ENCODE measurements at places on chromosomes 2 and 18.

- DNase-seq = peak; percentile 78
These were observed 153.2 kb upstream of the MYT1L start for GRCh38 chr2:2484301-2484700.

GRCh38 chr2:174607989-174608865 lies 10.6 kb upstream of the WIPF1 start:
- DNase-seq = no peak

- no peak for DNase-seq
These were observed 264.7 kb downstream of the MYCN start for GRCh38 chr2:16204886-16205620.

DNA sequence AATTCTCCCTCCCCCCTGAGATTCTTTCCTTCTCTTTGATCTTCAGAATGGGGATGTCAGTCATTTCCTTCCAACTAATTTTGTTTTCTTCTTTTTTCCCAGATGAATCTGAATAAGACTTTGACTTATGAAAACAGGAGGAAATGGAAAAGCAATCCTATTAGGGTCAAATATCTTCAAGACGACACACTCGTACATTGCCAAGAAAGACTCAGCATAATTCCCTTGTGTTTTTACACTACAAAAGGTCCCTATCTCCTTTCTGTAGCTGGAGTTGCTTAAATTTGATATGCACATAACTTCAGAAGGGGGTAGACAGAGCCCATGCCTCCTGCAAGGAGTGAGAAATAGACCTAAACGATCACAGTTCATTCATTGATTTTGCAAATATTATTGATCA lies 230.3 kb upstream of the RBBP8 start:
- DNase-seq = no peak

GRCh38 chr2:176468457-176469113 lies 199.3 kb downstream of the MTX2 start:
- no peak for DNase-seq

- DNase-seq = no peak
These were observed 39.2 kb downstream of the FECH start for GRCh38 chr18:57547260-57547659.

DNA sequence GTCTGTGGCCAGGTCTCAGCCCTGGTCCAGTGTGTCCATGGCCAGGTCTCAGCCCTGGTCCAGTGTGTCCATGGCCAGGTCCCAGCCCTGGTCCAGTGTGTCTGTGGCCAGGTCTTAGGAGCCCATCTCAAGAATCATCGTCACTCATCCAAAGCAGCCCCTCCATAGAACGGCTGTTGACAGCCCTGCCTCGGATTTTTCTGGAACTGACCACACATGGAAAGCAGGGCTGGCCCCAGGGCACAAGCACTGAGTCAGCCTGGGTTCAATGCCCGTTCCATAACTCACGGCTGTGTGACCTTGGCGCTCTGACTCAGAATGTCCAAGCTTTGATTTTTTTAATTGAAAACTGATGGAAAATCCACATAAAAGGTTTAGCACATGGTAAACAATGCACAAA lies 59.9 kb upstream of the SNTG2 start:
- DNase-seq = no peak

- DNase-seq = no peak
These were observed 23.9 kb downstream of the MEP1B start for GRCh38 chr18:32213693-32214092.

DNA sequence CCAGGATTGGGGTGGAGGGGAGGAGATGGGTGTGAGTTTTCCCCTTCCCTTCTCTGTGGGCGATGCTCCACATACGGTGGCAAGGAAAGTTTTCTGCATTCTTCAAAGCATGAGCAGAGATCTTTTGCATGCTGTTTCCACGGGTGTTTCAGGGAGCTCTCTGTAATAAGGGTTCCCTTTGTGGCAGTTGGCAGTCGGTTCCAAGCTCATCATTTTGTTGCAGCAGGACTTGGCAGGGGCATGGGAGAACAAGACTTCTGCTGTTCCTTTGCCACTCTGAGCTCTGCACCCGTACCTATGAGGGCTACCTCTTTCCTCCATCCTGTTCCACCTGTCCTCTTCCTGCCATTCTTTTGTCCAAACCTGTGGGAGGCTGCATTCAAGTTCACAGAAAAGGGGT lies 71.3 kb upstream of the SPRED2 start:
- DNase-seq = no peak

GRCh38 chr2:172480301-172481218 lies 53.2 kb downstream of the ITGA6 start:
- DNase-seq = no peak

GRCh38 chr2:56505885-56506284 lies 322.1 kb downstream of the CCDC85A start:
- DNase-seq = no peak

DNA sequence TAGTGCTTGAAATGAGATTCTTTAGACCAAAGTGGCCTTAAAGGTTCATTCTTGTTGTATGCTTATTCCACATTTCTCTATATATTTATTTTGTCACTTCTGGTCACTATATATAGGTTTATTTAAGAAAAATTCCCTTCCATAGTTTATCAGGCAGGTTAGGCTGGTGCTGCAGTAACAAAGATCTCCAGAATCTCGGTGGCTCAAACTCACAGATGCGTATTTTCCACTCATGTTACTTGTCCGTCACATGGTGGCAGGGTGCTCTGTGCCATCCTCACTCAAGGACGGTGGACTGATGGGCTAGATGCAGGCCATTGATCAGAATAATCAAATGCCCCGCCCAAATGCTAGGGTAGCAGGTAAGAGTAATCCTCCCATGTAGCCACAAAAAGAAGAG lies 19.8 kb downstream of the SPTBN1 start:
- no peak for DNase-seq

DNA sequence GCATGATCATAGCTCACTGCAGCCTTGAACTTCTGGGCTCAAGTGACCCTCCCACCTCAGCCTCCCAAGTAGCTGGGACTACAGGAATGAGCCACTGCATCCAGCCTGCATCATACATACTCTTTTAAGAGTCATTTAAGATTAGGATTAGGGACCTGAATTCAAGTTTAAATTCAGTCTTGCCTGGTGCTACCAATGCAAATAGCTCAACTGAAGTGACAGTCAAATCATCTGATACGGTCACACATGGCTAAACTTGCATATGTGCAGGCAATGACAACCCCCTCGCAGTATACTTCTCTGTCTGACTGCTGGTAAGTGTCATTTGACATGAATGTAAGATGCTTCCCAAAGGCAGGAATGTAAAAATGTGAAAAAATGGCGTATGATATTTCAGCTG lies 31.8 kb upstream of the TMEM131 start:
- no peak for DNase-seq

- peak; percentile 71 for DNase-seq
These were observed 192.2 kb downstream of the HDAC4 start for GRCh38 chr2:239208465-239209180.

- DNase-seq = no peak
These were observed 211.9 kb downstream of the RBM43 start for GRCh38 chr2:151049746-151050145.

DNA sequence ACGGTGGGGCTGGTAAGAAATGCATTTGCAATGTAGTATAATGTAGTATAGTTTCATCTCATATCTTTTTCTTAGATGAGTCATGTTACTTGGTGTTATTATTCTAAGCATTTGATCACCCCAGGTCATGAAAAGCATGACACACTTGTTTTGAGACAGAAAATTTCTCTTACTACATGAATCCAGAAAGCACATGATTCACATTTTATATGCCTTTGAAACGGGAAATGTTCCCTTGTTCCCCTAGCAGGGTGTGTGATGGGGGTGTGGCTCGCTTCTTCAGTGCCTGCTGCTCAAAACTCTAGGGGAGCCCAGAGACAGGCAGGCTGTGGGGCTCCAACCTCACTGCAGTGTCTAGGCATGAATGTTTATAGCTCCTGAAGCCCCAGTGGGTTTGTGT lies 116.0 kb upstream of the RAB27B start:
- DNase-seq = no peak

DNA sequence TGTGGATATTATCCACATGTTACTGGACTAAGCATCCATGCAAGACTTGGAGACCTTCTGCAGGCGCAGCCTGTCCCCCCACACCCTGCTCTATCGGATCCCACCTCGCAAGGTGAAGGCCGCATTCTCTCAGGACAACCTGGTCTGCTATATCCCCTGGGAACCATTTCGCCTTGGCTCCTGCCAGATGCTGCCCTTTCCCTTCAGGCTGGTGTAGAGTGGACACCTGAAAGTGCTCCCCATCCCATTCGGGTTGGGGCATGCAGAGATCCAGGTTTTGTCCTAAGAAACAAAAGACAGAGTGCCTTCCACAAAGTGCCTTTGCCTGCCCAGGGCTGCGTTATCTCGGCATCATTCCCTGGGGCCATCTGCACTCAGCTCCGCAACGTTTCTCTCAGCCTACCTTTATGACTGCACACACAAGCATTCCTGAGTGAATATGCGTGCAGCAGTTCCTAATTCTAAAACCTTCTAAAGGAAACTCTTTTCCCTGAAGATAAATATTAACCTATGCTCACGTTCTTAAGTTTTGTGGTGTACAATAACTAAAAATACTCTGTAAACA lies 20.5 kb downstream of the FHL2 start:
- DNase-seq = no peak

DNA sequence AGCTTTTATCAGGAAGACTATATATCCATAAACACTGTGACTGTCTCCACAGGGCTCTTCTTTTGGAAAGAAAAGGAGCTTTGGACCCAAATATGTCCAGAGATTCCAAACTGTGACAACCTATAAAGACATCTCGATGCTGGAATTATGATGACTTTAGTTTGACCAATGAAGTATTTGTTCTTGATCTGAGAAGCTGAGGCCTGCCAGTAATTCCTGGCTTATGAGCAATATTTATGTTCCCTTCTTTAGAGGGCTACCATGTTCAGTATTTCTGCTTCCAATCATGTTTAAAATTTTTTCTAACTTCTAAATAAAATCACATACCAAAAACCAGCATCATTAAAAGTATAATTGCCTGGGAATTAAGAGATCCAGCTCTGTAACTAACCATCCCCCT lies 41.1 kb downstream of the FEZ2 start:
- no peak for DNase-seq

DNA sequence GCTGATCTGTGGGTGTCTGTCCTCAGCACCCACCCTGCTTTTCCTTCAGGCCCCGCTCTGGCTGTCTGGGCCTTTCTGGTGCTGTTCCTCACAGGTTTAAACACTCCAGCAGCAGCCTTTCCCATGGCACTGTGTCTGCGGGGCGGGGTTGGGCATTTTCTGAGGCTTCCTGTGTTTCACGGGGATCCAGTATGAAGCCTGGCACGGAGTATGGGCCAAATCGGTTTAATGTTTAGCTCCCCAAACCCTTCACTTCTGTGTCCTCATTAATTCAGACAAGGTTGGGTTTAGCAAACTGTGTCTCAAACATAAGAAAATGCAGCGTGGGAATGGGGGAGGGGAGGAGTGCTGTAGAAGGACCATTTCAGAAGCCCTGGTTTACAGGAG lies 44.9 kb downstream of the HPCAL1 start:
- no peak for DNase-seq

- DNase-seq = no peak
These were observed 102.3 kb upstream of the ODC1 start for GRCh38 chr2:10550206-10551001.

- DNase-seq = no peak
These were observed 874.4 kb downstream of the SUCLG1 start for GRCh38 chr2:83584672-83585071.

DNA sequence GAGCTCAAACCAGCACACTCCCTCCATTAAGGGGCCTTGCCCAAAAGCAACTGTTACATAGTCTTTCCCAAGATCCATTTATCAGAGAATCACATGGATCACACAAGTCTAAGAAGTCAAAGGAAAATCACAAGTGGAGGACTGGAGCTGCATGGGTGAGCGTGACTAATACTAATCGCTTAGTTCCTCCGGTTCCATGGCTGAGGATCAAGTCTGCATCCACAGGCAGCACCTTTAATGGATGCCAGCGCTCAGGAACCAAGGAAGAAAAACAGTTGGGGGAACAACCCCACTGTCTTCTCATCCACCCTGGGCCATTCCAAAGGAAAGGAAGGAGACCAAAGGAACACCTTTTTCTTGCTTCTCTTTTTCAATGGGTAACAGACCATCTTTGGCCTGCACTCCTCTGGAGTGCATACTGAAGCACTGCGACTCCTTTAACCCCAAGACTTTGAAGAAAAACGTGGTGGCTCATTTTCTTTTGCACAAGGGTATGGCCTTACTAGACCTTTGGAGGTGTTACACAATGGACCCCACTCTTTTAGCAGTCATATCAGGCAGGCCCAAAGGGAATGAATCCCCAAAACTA lies 9.2 kb upstream of the WDR33 start:
- no peak for DNase-seq

DNA sequence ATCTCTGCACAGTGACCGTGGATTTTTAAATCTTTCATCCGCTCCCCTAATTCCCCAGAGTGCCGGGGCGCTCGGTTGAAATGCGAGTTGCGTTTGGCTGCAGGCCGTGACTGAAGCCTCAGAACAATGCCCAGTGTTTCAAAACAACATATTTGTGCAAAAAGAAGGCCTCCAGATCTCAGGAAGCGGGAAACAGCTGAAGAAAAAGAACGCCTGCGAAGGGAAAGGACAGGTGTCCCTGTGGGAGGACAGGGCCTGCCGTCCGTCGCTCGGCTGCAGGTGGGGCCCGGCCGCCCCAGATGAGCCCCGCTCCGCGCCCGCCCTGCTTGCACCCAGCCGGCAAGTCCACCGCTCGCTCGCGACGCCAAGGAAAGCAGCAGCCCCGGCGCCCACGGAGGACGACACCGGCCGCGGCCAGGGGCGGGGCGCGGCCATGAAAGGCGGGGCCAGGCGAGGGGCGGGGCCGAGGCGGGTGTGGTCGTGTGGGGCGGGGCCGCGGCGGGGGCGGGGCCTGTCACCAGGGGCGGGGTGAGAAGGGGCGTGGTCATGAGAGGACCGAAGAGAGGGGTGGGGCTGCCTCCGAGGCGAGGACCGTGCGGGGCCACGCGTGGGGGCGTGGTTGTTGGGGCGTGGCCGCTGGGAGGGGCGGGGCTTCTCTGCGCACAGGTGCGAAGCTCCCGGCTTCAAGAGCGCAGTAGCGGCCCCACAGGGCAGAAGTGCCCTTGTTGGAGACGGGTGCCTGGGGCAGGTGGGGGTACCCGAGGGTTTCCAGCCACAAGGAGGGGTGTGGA lies 17.6 kb upstream of the BOK start:
- DNase-seq = no peak

GRCh38 chr18:6992761-6993160 lies 124.8 kb downstream of the LAMA1 start:
- no peak for DNase-seq

DNA sequence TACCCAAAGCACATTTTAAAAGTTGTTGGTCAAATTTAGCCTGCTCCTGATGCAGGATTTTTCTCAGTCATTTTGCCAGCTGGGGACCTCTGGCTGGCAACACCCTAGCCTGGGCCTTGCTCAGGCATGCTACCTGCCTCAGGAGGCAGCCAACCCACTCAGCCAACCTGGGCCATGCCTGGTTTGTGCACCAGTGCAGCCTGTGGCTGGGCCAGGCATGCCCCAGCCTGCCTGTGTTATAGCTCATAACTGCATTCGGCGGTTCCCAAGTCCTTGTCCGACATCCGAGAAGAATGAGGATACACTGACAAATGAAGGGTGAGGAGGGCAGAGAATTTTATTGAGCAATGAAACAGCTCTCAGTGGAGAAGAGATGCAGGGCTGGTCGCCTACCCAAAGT lies 608.0 kb downstream of the SUCLG1 start:
- DNase-seq = no peak

- no peak for DNase-seq
These were observed 130.5 kb downstream of the TANC1 start for GRCh38 chr2:159098921-159099411.

GRCh38 chr18:22606563-22607283 lies 189.0 kb upstream of the CTAGE1 start:
- no peak for DNase-seq
